ENCODE measurements at places on chromosomes 7 and 10.
A peak's percentile ranks its signal among the peaks of the same experiment; 100 is the strongest.

- DNase-seq: no peak
Measured at GRCh38 chr7:106750773-106751172, 89.8 kb upstream of the CCDC71L start.

GRCh38 chr10:44902941-44903545 is 8.1 kb upstream of the TMEM72 start:
- no peak for DNase-seq

DNA sequence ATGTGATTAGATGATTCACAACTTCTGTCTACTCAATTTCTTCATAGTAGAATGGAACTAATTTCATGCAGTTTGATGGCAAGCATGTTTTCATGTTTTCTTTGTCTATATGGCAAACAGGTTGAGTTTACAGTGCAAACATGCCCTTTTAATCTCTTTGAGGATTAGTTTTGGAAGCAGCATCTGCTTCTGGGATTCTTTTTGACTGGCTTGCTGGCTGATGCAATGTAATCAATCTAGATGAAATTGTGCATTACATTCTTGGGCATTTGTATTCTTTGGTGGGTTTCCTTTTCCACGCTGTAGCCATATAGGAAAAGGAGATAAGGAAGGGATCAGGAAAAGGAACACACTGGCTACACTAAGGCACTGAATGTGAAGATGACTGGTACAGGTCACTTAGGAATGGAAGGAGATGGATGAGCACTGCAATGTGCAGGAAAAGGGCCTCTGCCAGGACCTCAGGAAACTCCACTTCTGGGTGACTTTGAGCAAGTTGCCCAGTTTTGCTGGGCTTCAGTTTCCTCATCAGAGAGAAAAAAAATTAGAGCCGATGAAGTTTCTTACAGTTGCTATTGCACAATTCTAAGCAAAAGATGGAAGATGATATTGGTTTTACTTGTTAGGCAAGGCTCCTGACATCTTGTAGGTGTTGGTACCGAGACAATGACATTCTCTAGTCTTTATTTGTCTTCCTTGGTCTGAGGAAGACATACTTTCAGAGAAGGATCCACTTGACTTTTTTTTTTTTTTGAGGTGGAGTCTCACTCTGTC is 269.1 kb downstream of the SUGCT start:
- DNase-seq: no peak

DNA sequence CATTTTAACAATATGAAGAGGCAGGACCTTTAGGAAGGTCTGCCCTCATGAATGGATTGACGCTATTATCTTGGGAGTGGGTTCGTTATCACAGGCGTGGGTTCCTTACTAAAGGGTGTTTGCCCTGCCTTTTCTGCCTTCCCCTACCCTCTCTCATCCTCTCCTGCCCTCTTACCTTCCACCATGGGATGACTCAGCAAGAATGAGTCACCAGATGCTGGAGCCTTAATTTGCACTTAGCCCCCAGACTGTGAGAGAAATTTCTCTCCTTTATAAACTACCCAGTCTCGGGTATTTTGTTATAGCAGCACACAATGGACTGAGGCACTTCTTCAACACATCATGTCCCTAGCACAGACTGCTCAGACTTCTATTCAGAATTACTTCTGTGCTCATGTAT is 31.4 kb upstream of the ZNF32 start:
- no peak for DNase-seq

DNA sequence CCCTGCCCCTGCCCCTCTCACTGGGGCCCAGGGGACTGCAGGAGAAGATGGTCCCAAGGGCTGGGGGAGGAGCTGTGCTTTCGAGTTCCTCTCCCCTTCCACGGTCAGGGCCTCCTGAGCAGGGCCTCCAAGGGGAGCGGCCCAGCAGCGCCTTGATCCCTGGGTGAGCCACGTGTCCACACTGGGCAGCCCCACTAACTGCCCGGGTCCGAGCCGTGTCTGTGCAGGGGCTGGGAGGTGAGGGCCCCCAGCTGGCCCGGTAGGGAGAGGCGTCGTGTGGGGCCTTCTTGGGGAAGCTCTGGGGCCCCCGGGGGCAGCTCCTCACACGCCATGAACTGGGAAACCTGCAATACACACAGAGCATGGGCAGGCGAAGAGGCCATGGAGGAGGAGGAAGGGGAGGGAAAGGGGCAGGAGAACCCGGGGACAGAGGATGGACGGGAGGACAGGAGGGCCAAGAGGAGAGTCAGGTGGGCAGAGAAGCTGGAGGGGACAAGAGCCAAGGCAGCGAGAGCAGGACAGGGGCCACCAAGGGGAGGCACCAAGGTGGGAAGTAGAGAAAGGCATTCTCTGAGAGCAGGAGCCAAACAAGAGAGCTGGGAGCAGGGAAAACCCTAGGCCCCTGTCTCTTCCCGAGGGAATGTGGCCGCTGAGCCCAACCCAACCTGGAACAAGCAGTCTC is 32.8 kb downstream of the KCNH2 start:
- DNase-seq: no peak

GRCh38 chr7:140176811-140177702 is at the start of gene KDM7A:
KDM7A (minus strand) TSS chr7:140176983; CDS start chr7:140176937, 46 bp downstream.
- peak; percentile 81 for DNase-seq

DNA sequence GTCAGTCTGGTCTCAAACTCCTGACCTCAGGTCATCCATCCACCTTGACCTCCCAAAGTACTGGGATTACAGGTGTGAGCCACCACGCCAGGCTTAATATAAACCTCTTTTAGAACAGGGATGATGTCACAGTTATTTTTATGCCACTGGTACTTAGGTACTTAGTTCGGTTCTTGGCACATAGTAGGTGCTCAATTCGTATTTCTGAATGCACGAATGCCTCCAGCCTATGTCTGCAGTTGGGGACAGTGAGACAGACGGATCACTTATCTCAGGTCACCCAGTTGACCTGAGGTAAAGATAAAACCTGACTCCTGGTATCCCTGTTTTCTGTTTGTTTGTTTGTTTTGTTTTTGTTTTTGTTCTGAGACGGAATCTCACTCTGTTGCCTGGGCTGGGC is 6.1 kb upstream of the NAT16 start:
- no peak for DNase-seq

- no peak for DNase-seq
Measured at GRCh38 chr10:72754275-72755032, 62.5 kb downstream of the MCU start.

- DNase-seq: no peak
Measured at GRCh38 chr10:19932806-19933371, 116.7 kb downstream of the PLXDC2 start.

DNA sequence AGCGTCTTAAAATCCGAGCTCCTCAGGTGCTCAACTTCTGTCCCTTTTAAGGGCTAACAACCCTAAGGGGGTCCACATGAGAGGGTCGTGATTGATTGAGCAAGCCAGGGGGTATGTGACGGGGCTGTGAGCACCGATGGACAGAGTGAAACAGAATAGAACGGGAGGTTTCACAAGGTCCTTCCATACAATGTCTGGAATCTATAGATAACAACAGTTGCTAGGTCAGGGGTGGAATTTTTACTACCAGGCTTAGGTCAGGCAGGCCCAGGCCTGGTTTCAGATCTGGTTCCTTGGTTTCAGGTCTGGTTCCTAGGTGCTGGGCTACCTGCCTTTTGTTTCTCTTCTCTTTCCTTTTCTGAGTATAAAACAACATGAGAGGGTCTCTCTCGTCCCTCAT is 80.9 kb downstream of the PTN start:
- DNase-seq: no peak

DNA sequence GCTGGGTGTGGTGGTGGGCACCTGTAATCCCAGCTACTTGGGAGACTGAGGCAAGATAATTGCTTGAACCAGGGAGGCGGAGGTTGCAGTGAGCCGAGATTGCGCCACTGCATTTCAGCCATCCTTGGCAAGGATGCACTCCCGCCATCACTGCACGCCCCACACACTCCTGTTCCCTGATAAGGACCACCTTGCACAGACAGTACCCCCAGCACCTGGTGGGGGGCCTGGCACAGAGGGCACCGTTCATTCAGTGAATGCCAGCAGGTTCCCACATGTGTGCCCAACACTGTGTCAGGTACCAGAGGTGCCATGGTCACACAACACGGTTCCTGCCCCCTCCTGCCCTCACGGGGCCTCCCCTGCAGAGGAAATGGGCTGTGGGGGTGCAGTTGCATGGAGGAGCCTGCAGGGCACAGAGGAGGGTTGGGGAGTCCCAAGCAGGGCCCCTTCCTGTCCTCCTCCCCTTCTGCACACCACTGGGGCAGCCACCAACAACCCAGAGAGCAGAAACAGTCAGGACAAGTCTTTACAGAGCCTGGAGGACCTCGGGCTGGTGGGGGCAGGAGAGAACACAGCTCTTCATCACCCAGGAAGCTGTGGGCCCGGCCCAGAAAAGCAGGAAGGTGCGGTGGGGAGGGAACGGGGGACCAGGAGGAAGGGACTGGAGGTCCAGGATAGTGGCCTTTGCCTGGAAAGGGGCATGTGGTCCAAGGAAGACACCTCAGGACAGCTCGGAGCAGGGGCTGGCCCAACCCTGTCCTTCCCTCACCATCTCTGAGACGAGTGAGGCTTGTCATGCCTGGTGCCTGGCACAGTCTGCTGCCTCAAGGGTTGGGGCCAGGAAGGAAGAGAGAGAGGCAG is 7.1 kb downstream of the CRYGN start:
- DNase-seq: peak; percentile 27

DNA sequence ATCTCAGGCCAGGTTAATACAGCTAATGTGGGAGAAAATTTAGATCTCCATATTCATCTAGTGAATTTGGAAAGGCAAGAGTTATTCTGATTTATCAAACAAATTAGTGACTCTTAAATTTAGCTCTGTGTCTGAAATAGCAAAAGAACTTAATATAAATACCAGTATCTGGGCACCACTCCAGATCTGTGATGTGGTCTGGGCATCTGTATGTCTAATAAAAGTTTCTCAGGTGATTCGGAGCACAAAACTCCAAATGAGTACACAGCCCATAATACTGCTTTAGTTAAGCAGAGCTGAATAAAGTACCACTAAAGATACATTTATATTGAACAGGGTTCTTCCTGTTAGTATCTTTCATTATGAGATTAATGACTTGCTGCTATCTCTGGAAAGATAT is 261.4 kb downstream of the BAMBI start:
- DNase-seq: no peak

- DNase-seq: no peak
Measured at GRCh38 chr10:49830846-49831245, 68.7 kb upstream of the OGDHL start.

GRCh38 chr10:104300736-104301292 is 31.8 kb downstream of the GSTO2 start:
- no peak for DNase-seq
